Dorsolateral prefrontal cortex (tissue), 122 donors: ENCODE measurements at places on chromosomes 3 and 15.
A peak's percentile ranks its signal among the peaks of the same experiment; 100 is the strongest.

GRCh38 chr3:195226900-195227447 is 44.0 kb downstream of the XXYLT1 start:
- DNase-seq = peak; percentile 15

DNA sequence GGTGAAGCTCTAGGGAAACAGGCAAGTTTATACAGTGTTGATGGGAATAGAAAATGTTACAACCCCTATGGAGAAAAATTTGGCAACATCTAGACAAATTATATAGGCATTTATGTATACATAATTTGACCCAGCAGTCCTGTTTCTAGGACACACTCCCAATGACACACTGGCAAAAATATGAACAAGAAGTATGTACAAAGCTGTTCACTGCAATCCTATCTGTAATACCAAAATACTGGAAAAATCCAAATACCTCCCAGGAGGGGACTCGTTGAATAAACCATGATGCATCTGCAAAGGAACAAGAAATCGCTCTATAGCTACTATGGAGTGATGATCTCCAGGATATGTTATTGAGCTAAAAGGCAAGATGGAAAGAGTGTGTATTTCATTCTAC is 8.5 kb downstream of the BFSP2 start:
- DNase-seq = no peak

DNA sequence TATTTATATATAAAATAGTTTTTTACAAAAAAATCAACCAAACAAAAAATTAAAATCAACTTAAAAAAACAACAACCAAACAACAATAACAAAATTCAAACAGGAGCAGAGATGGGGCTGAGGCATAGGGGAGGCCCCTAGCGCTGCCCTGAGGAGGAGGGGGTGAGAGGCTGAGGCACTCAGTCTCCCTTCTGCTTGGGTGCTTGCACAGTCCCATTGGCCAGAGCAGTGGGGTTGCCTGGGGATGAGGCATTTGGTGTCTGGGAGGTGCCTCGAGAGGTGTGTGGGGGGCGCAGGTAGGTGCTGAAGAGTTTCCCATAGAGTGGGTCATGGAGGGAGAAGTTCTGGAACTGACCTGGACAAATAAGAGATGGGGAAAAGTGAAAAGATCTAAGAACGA is 8.0 kb downstream of the LPCAT4 start:
- DNase-seq = no peak

- DNase-seq = no peak
Measured at GRCh38 chr3:114221165-114221880, 16.1 kb downstream of the ZNF80 start.

DNA sequence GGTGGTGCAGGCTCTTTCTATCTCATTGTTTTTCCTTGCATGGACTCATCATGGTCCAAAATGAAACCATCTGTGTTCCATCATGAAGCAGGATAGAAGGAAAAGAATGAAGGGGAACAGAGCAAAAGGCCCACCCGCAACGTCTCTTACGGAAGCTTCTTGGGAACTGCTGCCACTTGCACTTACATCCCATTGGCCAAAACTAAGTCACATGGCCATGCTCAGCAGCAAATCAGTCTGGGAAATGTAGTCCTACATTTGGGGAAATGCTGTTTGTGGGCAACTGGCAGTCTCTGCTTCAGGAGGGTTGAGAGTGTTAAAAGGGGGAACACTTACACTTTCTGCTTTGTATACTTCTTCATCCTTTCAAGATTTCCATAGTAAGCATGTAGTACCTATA is 191.6 kb downstream of the SV2B start:
- DNase-seq = no peak

- no peak for DNase-seq
Measured at GRCh38 chr3:152047465-152047864, 174.0 kb downstream of the SUCNR1 start.

- DNase-seq = no peak
Measured at GRCh38 chr3:77045686-77046085, 5.8 kb downstream of the ROBO2 start.

DNA sequence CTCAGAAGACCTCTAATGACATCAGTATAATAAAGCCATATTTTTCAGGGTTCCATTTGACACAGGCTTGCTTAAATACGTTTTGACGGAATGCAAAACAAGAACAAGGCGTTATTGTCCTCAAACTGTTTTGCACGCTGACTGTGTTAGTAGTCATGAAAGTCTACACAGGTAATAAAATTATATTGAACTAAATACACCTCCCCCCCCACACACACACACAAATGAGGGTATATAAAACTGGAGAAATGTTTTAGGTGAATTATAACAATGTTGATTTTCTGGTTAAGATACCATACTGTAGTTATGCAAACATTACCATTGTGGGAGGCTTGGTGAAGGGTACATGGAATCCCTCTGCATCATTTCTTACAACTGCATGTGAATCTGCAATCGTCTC is 257.1 kb upstream of the ARRDC4 start:
- no peak for DNase-seq

DNA sequence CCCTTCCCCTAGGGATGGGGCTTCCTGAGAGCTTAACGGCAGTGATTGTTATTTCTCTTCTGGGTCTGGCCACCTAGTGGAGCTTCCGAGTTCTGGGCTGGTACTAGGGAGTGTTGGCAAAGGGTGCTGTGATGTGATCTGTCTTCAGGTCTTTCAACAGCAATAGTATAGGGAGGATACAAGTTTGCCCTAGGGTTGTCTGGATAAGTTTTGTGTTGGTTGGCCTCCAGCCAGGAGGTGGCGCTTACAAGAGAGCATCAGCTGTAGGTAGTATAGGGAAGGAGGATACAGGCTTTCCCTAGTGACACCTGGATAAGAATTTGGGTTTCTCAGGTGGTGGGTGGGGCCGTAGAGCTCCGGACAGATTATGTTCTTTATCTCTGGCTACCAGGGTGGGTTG is 19.2 kb upstream of the CPOX start:
- DNase-seq = no peak

DNA sequence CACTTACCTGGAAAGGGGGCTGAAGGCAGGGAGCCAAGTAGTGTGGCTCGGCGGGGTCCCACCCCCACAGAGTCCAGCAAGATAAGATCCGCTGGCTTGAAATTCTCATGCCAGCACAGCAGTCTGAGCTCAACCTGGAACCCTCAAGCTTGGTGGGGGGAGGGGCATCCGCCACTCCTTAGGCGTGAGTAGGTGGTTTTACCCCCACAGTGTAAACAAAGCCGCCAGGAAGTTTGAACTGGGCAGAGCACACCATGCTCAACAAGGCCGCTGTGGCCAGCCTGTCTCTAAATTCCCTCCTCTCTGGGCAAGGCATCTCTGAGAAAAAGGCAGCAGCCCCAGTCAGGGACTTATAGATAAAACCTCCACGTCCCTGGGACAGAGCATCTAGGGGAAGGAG is 156.3 kb downstream of the KBTBD8 start:
- no peak for DNase-seq

- DNase-seq = no peak
Measured at GRCh38 chr3:195768414-195768813, 43.3 kb downstream of the MUC4 start.

- no peak for DNase-seq
Measured at GRCh38 chr3:189744235-189744634, 113.0 kb downstream of the TP63 start.

DNA sequence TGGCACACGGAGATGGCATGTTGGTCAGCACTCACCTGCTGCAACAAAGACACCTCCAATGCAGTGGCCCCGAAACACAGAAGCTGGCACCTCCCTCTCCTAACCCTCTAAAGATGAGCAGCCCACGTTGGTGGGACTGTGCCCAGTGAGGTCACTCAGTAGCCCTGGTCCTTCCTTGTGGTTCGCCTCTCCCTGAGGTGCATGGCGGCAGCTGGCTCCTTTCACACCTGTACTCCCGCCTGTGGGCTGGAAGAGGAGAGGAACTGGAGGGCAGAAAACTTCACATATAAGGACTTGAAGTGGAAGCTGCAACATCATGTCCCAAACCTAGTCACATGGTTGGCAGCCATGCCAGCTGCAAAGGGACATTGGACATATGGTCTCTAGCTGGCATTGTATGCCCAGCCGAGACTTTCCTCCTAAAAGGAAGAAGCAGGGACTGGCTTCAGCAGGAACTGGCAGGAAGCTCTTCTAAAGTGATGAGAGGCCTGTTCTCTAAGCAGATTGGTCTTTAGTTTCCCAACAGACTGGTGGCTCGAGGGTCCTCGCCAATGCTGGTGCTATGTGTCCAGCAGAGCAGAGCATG is 10.8 kb upstream of the C3orf22 start:
- no peak for DNase-seq

GRCh38 chr3:112530573-112530972 is 31.2 kb downstream of the ATG3 start:
- no peak for DNase-seq

DNA sequence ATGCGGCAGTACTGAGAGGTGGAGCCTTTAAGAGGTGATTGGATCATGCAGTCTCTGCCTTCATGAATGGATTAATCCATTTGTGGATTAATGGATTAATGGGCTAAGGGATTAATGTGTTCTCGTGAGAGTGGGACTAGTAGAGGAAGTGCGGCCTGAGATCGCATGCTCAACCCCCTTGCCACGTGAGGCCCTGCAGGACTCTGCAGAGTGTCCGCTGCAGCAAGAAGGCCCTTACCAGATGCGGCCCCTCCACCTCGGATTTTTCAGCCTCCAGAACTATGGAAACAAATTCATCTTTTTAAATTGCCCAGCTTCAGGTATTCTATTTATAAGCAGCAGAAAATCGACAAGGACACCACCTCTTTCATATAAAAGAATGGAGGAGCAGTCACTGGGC is 148.8 kb downstream of the TPRA1 start:
- no peak for DNase-seq

DNA sequence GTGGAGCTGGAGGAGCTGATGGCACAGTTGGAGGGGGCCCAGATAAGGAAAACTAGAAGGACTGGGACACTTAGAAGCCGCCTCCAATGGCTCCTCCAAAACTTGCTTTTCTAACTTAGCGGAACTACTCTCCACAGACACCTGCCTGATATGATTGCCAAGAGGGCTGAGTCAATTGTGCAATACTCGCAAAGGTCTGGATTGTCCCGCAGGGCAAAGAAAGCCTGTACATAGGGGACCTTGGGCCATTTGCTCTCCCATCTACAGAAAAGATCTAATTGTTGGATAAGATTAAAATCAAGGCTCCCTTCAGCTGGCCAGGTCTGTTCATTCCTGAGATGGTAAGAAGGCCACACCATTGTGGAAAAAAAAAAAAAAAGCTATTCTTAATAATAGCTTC is 69.7 kb upstream of the ATP11B start:
- DNase-seq = no peak

DNA sequence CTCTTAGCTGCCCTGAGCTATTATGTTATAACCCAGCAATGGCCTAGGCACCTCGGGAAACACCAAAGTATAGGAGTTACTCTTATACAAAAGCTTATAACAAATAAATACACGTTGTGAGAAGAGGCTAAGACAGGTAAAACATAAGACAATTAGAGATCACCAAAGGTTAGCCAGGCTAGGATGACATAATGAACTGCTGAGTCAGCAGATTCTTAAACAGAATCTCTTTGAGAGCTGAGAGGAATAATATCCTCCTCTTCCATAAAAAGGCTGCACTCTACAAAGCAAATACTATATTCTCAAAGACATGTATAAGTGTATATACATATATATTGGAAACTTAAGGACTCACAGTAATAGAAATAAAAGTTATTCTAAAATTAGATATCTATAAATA is 37.2 kb downstream of the GOLIM4 start:
- DNase-seq = no peak

- DNase-seq = no peak
Measured at GRCh38 chr3:169710619-169711018, 47.1 kb upstream of the MECOM start.

GRCh38 chr3:175073219-175073905 is 214.2 kb downstream of the NAALADL2 start:
- no peak for DNase-seq

GRCh38 chr3:77038468-77038929 is 1.4 kb upstream of the ROBO2 start:
- DNase-seq = peak; percentile 64

- DNase-seq = no peak
Measured at GRCh38 chr3:9937486-9938238, 4.0 kb downstream of the CRELD1 start.
